NCI-H146 (cell line): ENCODE measurements at places on chromosomes 5 and 9.

DNA sequence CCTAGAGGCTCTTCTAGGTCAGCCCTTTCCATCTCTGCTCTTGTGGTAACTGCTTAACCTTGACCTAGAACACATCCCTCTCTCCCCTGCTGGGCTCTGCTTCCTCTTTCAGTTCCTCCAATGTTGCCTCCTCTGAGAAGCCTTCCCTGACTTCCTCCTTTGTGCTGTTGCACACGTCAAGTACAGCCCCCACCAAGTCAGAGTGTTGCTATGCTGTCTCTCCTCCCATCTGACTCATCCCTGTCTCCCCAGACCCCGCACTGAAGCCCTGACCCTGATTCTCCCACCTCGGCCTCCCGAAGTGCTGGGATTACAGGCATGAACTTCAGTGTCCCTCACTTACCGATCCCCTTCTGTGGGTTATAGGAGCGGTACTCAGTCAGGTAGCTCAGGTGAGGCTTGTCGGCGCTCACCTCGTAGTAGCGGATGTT lies 10.4 kb upstream of the TRIM14 start:
- no peak for DNase-seq

DNA sequence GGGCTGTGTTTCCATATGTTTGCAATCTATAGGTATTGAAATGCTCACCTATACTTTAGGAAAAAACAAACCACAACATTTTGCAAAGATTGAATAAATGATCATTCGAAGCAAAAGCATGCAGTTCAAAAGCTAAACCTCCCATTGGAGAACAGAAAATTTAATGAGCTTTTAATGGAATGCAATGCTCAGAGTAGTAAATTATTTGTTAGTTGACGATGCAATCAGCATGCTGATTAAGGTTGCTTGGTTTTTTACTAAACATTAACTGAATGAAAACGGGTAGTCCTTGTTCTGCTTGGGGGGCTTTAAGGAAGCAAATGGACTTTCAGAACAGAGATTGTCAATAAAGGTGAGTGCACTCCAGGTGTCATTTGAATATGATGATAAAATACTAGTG lies 123.3 kb upstream of the TMEM161B start:
- no peak for DNase-seq

- no peak for DNase-seq
Observed at GRCh38 chr9:87535817-87536539, 38.3 kb downstream of the DAPK1 start.

- no peak for DNase-seq
Observed at GRCh38 chr9:89460551-89460950, 37.4 kb downstream of the SEMA4D start.

- peak; percentile 26 for DNase-seq
Observed at GRCh38 chr5:119355685-119356611, at the start of gene TNFAIP8. Gene TNFAIP8 (plus strand): TSS chr5:119356019. CDS start chr5:119356091, 72 bp downstream.

- no peak for DNase-seq
Observed at GRCh38 chr9:93677641-93678136, 101.3 kb downstream of the PHF2 start.
